ENCODE measurements at places on chromosomes 5 and 9.

- peak; percentile 86 for DNase-seq
These were observed 12.1 kb downstream of the TMEM245 start for GRCh38 chr9:109107402-109108240.

DNA sequence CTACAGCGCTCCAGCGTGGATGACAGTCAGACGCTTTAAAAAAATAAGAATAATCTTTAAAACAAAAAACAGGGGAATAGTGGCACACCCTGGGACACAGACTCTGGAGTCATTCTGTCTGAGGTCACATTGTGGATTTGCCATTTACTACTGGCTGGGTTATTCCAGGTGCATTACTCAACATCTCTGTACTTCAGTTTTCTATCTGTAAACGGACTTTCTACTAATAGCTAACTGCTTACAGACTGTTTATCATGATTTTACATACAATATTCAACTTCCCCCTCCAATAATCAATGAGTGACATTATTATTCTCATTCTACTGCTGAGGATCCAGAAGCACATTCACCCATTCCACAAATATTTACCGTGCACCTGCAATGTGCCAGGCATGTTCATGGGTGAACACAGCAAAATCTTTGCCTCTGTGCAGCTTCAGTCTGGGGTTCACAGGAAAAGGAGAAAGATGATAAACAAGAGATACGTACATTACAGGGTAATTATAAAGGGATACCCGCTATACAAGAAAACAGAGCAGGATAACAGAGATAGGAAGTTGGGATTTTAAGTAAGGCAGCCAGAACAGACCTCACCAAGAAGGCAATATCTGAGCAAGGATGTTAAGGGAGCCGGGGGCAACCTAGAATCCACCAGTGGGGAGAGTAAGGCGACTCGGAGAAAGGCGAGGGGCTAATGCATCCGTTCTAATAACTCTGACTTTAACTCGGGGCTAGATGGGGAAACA is 984 bp upstream of the RAD23B start:
- no peak for DNase-seq

DNA sequence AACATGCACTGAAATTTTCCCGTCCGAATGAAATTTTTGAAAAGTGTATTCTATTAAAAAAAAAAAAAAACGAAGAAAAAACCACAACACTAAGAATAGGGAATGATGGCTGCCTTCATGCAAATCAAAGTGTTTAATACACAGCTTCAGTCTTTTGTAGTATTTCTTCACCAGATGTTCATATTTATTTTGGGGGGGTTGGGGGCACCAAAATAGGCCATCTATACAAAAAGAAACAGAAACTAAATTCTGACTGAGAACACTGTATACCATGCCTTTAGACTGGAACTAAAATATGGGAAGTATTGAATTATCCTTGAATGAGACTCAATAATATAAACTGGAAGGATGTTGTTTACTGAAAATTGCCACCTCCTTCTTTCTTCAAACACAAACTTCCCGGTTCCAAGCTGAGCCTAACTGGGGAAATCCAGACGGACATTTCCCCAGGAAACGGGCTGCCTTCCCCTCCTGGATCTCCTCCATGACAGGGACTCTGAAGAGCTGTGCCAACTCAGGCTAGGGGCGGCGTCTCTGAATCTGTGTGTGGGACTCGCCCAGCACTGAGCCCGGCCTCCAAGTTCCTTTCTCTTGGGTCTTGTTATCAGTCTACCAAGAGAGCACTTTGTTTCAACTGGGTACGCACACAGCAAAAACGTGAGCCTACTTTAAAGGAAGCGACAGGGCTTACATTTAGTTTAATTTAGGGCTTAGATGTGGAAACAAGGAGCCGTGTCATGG is 511.3 kb upstream of the ADAMTS16 start:
- no peak for DNase-seq

- no peak for DNase-seq
These were observed 40.0 kb downstream of the HRH2 start for GRCh38 chr5:175697846-175698245.

DNA sequence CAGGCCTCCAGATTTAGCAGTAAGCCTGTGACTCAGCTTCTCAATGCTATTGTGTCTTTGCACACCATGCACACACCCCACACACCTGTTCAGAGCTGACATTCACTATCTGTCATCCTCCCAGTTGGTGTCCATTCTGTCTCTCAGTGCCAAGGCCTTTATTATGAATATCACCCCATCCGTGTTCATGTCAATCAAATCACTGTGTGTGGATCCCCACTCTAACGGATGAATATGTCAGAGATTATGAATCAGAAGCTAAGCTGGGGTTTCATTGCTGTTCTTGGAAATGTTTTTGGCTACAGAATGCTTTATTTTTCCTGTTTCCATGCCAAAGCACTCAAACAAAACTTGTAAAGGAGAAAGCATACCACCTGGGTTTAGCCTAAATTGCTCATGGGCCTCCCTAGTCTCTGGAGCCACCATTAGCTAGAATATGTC is 9.4 kb upstream of the MAMDC2 start:
- no peak for DNase-seq

GRCh38 chr5:107426209-107426608 is 244.5 kb downstream of the EFNA5 start:
- peak; percentile 33 for DNase-seq

DNA sequence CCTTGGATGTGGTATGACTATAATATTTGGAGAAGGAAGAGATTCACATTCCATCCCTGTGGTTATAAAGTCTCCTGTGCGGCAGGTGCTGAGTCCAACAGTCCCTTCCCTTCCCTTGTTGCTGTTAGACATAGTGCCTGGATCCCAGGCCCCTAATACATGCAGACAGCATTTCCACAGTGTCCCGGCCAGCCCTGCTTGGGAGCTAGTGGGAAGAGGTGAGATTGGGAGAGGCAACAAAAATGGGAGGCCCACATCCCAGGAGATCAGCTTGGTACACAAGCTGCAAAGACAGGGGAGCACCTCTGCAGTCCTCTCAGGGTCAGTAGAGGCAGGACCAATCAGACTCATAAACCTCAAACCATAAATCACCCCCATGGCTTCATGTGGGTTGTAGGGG is 3.3 kb upstream of the NEURL1B start:
- no peak for DNase-seq

DNA sequence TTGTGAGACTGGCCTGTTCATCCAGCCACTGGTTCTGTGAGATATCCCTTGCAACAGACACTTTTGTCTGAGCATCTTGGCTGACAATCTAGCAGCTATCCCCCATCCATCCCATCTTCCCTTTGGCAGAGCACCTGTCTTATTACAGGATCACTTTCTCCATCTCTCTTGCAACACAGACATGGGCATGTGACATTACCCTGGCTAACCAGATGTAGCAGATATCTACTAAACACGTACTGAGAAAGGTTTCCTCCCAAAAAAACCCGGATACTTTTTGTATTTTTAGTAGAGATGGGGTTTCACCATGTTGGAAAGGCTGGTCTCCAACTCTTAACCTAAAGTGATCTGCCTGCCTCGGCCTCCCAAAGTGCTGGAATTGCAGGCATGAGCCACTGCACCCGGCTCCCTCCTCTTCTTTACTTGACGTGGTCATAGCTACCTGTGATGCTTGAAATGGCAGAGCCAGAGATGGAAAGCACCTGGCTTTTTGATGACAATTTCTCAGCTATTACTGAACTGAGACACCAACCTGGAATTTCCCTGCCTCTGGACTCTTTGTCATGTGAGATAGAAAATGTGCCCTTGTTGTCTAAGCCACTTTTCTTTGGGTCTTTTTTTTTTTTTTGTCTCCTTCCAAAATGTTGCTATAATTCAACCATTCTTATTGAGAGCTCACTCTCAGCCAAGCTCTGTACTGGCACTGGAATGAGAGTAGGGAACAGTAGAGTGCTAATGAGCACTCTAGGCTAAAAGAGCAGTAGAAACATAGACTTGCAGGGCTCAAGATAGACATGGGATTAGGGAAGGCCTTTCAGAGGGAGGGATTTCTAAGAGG is 32.6 kb downstream of the FNBP1 start:
- DNase-seq = no peak

- no peak for DNase-seq
These were observed 126.0 kb downstream of the WNK2 start for GRCh38 chr9:93309889-93310425.

DNA sequence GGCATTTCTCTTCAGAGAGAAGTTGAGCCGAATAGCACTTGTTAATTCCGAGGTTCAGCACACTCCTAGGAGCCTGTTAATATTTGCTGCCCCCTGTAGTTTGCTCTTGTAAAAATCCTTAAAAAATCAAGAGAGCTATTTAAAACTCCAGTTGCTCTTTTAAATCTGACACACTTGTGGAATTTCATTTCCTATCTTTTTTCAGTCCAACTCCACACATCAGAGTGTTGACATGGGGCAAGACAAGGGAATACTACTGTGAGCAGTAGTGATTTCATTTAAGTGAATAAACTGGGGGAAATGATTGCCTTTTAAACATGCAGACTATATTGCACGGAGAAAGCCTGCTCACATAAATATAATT is 1096.3 kb upstream of the DMAC1 start:
- peak; percentile 29 for DNase-seq

DNA sequence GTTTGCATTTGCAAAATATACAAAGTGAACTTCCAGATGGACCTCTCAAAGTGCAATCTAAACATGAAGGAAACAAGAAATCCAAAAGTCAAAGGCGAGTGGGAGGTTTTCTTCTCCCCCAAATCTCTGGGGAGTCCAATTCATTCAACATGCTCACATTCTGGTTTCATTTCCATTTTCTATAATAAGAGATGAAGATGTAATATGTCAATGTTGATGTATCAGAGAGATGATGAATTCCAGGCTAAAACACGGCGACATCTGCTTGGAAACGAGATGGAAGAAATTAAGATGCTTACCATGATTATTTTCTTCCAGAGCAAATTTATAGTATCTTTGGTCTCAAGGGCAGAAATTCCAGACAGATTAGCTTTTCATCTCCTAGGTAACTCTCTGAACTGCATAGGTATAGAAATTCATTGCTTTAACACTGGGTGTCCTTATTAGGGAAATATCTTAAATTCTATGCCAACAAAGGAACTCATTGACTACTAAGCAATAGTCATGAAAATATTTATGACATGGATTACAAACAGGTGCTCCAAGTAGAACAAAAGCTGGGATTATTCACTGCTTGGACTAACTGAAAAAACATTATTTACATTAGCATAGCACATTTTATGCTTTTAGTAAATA is 287.9 kb downstream of the SEC61B start:
- no peak for DNase-seq

GRCh38 chr9:125074976-125075375 is 68.4 kb downstream of the SCAI start:
- DNase-seq = peak; percentile 73

- no peak for DNase-seq
These were observed 911.6 kb upstream of the SEMA6A start for GRCh38 chr5:117486261-117486660.

DNA sequence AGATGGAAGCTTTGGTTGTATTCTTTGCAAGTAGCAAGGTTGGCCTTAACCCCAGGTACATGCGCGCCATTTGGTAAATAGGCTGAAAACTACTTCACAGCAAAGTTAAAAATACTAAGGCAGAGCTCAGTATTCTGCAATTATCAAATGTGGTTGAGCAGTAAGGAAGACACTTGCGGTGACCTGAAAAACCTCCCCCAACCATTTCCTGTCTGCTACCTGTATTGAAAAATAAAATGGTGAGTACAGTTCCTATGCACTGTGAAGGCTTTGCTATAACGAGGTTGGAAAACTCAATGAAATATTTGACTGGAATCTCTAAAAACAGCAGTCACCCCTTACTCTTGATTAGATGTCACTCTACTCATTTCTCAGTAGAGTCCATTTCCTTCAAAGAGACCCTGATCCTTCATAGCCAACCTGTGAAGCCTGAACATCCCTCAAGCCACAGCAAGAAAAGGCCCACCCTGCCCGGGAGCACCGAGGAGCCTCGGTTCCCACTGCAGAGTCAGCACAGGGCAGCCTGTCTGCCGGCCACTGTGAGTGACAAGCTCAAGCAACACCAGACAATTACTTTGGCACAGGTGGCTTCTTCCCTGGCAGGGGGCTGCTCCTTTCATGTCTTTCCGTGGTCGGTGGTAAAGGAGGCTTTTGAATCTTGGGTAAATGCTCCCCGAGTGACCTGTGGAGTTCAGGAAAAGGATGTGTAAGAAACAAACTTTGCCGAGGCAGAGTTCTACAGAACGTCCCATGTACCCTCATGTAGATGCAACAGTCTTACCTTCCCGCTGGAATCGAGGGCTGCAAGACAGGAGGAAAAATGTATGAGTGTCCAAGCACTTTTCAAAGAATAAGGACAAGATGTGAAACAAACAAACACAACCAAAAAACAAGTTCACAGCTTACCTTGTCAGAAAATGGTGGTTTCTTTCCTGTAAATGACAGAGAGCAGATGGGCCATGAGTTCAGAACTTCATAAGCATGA is 29.6 kb downstream of the C5orf58 start:
- DNase-seq = no peak

DNA sequence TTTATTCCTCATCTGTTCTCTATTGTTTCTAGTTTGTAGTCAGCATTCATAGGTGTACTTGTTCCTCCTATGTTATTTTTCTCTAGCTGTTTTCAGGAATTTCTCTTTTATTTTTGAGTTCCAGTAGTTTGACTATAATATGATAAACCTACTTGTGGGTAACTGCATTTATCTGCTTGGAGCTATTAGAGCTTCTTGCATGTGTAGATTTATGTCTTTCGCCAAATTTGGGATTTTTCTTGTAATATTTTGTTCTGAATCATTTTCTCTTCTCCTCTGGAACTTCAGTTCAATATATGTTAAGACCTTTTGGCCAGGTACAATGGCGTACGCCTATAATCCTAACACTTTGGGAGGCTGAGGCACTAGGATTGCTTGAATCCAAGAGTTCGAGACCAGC is 37.4 kb downstream of the JMY start:
- DNase-seq = no peak

DNA sequence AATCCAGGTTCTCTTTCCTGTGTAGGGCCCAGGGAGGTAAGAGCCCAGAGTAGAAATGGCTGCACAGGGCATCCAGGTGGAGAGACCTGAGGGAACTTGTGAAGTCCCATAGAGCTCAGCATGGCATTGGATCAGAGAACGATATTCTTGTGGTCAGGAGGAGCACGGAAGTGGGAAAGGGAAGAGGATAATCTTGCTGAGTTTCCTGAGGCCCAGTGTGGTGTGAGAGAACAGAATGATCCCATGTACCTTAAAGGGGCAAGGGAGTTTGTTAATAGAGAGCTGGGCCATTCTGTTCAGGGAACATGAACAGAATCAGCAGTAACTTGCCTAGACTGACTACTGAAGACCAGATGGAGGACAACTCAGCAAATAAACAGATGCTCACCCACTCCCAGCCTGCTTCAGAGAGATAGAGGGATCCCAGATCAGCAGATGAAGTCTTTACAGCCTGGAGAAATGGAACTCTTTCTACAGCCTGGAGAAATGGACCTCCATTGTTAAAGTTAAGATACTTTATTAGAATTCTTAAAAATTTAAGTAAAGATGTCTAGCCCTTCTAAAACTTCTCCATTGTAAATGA is 119.7 kb upstream of the ELL2 start:
- no peak for DNase-seq

- DNase-seq = no peak
These were observed at the start of gene SLC46A2 for GRCh38 chr9:112890106-112891081. Gene SLC46A2 (minus strand): TSS chr9:112890876. CDS start chr9:112890681, 195 bp downstream.

GRCh38 chr5:177547736-177548135 is 6.6 kb downstream of the FAM193B start:
- DNase-seq = no peak

GRCh38 chr5:153752890-153753289 is 262.4 kb downstream of the GRIA1 start:
- DNase-seq = no peak
